ENCODE measurements at places on chromosomes 3 and 15. TPM values are rescaled to one million over a fixed set of nuclear protein-coding genes. Genes with fewer than 3 reads are reported as not detected.

Gene TTC21A
- 5.7 TPM for total RNA-seq

Gene ANKRD63
- total RNA-seq: not detected

Gene USP50
- 1.6 TPM for total RNA-seq

Gene NR2E3
- 1.1 TPM for total RNA-seq

Gene ZNF501
- 5.3 TPM for total RNA-seq

Gene CYP11A1
- total RNA-seq: 5.1 TPM

Gene GOLGA8G
- total RNA-seq: not detected

Gene THPO
- 0.93 TPM for total RNA-seq

GRCh38 chr3:127694467-127695215 lies 21.9 kb downstream of the ABTB1 start:
- H3K27ac ChIP-seq: no peak overlapping the region
- no peak overlapping the region for H3K4me3 ChIP-seq
- H3K27me3 ChIP-seq: no peaks in the 10 kb centered on the region
- peak; percentile 84 for DNase-seq

GRCh38 chr15:70556779-70557178 lies 206.6 kb downstream of the UACA start:
- peaks cover 5% of the 10 kb centered on the region for H3K4me1 ChIP-seq
- H3K4me3 ChIP-seq: no peak overlapping the region
- DNase-seq: no peak
- peaks cover 4% of the 10 kb centered on the region for H3K27me3 ChIP-seq
- H3K27ac ChIP-seq: no peak overlapping the region

DNA sequence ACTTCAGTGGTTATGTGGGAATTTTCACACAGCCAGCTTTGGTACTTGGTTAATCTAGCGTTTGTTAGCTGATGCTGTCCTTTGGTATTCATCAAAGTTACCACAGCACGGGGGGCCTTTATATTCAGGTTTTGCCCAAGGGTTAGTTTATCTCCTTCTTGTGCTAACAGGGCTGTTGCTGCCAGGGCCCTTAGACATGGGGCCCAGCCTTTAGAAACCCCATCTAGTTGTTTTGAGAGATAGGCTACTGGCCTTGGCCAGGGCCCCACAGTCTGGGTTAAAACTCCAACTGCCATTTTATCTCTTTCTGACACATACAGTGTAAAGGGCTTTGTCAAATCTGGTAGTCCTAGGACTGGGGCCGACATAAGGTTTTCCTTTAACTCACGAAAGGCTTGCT lies 7.5 kb upstream of the DNAAF4 start:
- DNase-seq: no peak
- no peak overlapping the region for H3K27ac ChIP-seq
- H3K27me3 ChIP-seq: no peaks in the 10 kb centered on the region
- H3K36me3 ChIP-seq: no peaks in the 10 kb centered on the region

DNA sequence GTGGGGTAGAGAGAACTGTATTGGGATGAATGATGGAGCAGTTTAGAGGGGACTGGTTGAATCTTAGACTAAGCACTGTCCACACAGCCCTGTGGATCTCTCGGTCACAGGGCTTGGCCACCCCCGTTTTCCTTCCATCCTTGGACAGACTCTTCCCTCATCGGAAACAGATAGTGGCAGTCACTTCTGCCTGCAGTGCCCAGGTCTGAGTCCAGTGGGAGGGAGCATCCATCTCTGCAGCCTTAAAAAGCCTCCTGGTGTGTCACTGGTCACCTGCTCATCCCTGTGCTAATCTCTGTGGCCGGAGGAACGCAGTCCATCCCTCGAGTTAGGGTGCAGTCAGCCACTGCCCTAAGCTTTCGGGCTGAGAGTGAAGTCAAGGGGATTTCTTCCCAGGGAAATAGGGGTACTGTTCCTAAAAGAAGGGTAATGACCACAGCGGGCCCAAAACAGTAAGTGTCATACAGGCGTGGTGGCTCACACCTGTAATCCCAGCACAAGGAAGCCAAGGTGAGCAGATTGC lies 32.0 kb downstream of the PLA2G4D start:
- peaks cover 2% of the 10 kb centered on the region for H3K4me1 ChIP-seq
- H3K36me3 ChIP-seq: no peaks in the 10 kb centered on the region
- no peaks in the 10 kb centered on the region for H3K27me3 ChIP-seq
- no peak overlapping the region for H3K27ac ChIP-seq

GRCh38 chr3:146308222-146308621 lies 57.3 kb upstream of the PLSCR4 start:
- no peaks in the 10 kb centered on the region for H3K27me3 ChIP-seq
- no peaks in the 10 kb centered on the region for H3K36me3 ChIP-seq
- H3K27ac ChIP-seq: no peak overlapping the region
- H3K4me1 ChIP-seq: no peaks in the 10 kb centered on the region
- no peak for DNase-seq

DNA sequence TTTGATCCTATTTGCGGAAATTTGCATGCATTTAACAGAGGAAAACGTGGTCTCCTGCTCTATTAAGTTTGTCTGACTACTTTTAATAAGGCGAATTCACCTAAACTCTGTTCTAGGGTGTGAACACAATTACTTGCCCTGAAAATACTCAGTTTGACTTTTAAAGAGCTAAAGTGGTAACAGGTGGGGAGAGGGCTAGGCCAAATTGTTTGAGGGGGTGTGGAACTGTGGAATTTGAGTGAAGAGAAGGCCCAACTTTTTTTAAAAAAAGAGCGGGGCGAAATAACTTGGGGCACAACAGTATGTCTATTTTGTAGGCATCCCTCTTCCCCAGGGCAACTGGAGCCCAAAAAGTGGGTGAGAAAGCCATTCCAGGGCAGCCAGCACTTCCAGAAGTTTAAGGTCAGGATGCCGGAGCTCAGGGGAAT lies 580 bp upstream of the FXR1 start:
- peaks cover 24% of the 10 kb centered on the region for H3K36me3 ChIP-seq
- H3K27me3 ChIP-seq: no peaks in the 10 kb centered on the region
- DNase-seq: no peak

DNA sequence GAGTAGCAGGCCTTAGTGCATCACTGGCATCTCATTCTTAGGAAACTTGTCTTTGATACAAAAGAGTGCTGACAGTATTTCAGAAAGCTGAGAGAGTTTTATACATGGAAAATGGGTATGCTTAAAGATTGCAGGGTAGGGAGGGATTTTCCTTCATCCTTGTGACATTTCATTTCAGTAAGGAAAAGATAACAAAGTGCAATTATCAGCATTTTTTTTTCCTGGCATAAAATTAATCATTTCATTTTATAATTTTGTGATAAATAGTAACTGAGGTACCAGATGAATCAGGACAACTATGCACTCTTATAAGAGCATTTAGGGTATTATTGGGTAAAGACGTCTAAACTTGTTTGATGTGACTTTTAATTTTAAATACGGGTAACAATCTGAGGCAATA lies 10.3 kb downstream of the KBTBD8 start:
- no peak for DNase-seq
- no peak overlapping the region for H3K4me3 ChIP-seq
- no peak overlapping the region for H3K27ac ChIP-seq
- H3K27me3 ChIP-seq: no peaks in the 10 kb centered on the region

DNA sequence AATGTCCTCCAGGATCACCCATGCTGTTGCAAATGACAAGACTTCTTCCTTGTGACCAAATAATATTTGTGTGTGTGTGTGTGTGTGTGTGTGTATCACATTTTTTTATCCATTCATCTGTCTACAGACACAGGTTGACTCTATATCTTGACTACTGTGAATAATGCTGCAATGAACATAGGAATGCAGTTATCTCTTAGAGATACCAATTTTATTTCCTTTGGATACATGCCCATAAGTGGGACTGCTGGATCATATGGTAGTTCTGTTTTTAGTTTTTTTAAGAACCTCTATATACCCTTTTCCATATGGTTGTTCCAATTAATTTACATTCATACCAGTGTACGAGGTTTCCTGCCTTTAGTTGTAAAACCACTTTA lies 41.7 kb downstream of the GPR176 start:
- H3K4me1 ChIP-seq: no peaks in the 10 kb centered on the region
- DNase-seq: no peak
- no peak overlapping the region for H3K27ac ChIP-seq
- no peaks in the 10 kb centered on the region for H3K36me3 ChIP-seq
- H3K27me3 ChIP-seq: no peaks in the 10 kb centered on the region

- DNase-seq: no peak
- H3K27ac ChIP-seq: no peak overlapping the region
- H3K4me1 ChIP-seq: no peaks in the 10 kb centered on the region
- H3K4me3 ChIP-seq: no peak overlapping the region
- H3K36me3 ChIP-seq: no peaks in the 10 kb centered on the region
These were observed 31.2 kb downstream of the DPH6 start for GRCh38 chr15:35514759-35515158.

GRCh38 chr3:44099566-44100297 lies 142.0 kb upstream of the TOPAZ1 start:
- peaks cover 6% of the 10 kb centered on the region for H3K4me1 ChIP-seq
- H3K4me3 ChIP-seq: no peak overlapping the region
- H3K27me3 ChIP-seq: peaks cover 13% of the 10 kb centered on the region
- no peaks in the 10 kb centered on the region for H3K36me3 ChIP-seq
- H3K27ac ChIP-seq: no peak overlapping the region

GRCh38 chr15:77747175-77748077 lies 114.7 kb upstream of the LINGO1 start:
- no peaks in the 10 kb centered on the region for H3K36me3 ChIP-seq
- H3K27me3 ChIP-seq: no peaks in the 10 kb centered on the region
- no peak overlapping the region for H3K27ac ChIP-seq

DNA sequence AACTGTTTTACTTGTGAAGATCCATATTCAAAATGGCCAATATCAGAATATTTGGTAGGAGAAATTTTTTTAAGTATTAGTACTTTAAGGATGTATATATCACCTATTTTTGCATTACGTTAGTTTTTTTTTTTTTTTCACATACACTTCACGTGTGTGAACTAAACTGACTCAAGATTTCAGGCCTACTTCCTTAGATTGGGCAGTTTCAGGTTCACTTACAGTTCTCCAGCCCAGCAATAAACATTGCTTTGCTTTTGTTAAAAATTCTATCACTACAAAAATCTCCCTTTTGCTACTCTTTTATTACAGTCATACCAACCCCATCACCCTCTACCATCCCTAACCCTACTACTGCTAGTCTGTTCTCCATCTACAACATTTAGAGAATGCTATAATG lies 183.6 kb downstream of the KCNH8 start:
- no peak overlapping the region for H3K27ac ChIP-seq
- H3K4me3 ChIP-seq: no peak overlapping the region
- no peaks in the 10 kb centered on the region for H3K27me3 ChIP-seq
- no peak for DNase-seq
- H3K36me3 ChIP-seq: no peaks in the 10 kb centered on the region
- H3K4me1 ChIP-seq: no peaks in the 10 kb centered on the region

- H3K27ac ChIP-seq: no peak overlapping the region
- no peak overlapping the region for H3K4me3 ChIP-seq
- H3K4me1 ChIP-seq: no peaks in the 10 kb centered on the region
- H3K27me3 ChIP-seq: no peaks in the 10 kb centered on the region
- H3K36me3 ChIP-seq: no peaks in the 10 kb centered on the region
These were observed 140.2 kb upstream of the LYSMD4 start for GRCh38 chr15:99873451-99873850.

GRCh38 chr3:8445861-8446260 lies 55.8 kb upstream of the LMCD1 start:
- H3K27ac ChIP-seq: no peak overlapping the region
- H3K4me3 ChIP-seq: no peak overlapping the region
- DNase-seq: no peak
- H3K4me1 ChIP-seq: peaks cover 9% of the 10 kb centered on the region

DNA sequence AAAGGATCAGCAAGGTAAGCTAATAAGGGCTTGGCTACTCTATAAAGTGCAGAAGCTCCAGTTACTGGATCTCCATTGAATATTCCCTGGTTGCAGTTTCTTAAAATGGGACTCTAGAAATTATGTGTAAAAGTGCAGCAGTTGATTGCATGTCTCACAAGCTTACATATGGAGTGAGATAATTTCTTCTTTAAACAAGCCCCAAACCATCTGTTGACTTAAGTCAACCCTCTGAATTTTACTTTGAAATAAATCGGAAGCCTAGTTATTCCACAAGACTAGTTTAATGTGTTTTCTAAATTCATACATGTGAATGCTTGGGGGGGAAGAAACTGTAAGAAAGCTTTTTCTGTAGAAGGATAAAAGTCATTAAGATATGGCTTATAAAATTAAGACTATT lies 664.2 kb downstream of the NLGN1 start:
- no peaks in the 10 kb centered on the region for H3K4me1 ChIP-seq
- H3K36me3 ChIP-seq: no peaks in the 10 kb centered on the region
- H3K27ac ChIP-seq: no peak overlapping the region
- no peak overlapping the region for H3K4me3 ChIP-seq

DNA sequence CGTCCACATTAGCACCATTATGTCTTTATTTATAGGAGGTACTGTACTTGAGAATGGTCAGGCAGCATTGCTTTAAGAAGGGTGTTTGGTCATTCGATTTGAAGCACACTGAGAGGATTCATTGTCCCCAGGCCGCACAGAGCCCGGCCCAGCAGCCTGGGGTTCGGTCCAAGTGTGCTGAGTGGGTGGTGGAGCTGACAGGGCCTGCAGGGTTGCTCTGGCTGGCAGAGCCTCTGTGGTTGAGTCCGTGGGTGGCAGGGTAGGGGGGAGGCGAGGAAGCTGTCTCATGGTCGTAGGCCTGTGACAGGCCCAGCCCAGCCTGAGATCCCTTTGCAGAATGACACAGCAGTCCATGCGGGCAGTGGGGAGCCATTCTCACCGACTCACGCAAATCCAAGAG lies 227.7 kb upstream of the TOPAZ1 start:
- H3K36me3 ChIP-seq: no peaks in the 10 kb centered on the region
- no peak overlapping the region for H3K4me3 ChIP-seq
- no peaks in the 10 kb centered on the region for H3K4me1 ChIP-seq
- peaks cover 4% of the 10 kb centered on the region for H3K27me3 ChIP-seq

DNA sequence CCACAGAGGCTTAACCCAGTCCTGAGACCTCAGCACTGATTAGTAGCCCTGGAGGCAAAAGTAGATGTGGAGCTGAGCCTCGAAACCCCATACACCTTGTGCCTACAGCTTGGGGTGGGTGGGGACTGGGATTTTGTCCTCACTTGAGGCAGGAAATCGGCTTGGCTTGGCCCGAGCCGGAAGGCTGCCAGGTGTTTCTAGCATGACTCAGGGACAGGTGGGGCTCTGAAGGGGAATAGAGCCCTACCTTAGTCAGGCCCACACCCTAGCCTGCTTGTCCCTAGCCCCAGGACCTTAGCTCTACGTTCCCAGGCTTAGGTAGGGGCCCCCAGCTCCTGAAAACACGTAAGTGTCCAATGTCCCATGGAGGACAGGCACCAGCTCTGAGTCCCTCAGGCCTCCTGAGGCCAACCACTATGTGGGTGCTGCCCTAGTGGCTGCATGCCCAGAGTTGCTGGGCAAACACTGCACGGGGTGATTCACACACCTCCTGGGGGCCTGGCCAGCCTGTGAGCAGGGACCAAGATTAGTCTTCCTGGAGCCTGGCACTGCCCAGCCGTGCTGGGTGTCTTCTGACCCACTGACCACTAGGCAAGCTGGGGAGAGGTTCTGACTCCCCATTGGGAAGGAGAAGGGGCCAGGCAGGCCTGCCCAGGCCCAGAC lies 3.1 kb downstream of the MST1R start:
- H3K27me3 ChIP-seq: no peaks in the 10 kb centered on the region
- H3K4me3 ChIP-seq: no peak overlapping the region
- H3K27ac ChIP-seq: no peak overlapping the region
- no peaks in the 10 kb centered on the region for H3K4me1 ChIP-seq
- no peaks in the 10 kb centered on the region for H3K36me3 ChIP-seq

All from endodermal cell (in vitro differentiated cells).